CD4-positive, CD25-positive, alpha-beta regulatory T cell (primary cell): ENCODE measurements at places on chromosomes 7 and 10. TPM values are rescaled to one million over a fixed set of nuclear protein-coding genes. Genes with fewer than 3 reads are reported as not detected.

GRCh38 chr10:130963786-130964522 is 347.6 kb downstream of the TCERG1L start:
- no peak for DNase-seq

Gene BBIP1
- total RNA-seq, result 42.3 TPM

Gene TFEC
- 1.0 TPM for total RNA-seq

- peak; percentile 74 for DNase-seq
Observed at GRCh38 chr10:103712898-103713498, 142.4 kb downstream of the SH3PXD2A start.
